ENCODE measurements at places on chromosomes 11 and 22.

- DNase-seq = no peak
Measured at GRCh38 chr11:62577046-62577714, 3.5 kb upstream of the EEF1G start.

DNA sequence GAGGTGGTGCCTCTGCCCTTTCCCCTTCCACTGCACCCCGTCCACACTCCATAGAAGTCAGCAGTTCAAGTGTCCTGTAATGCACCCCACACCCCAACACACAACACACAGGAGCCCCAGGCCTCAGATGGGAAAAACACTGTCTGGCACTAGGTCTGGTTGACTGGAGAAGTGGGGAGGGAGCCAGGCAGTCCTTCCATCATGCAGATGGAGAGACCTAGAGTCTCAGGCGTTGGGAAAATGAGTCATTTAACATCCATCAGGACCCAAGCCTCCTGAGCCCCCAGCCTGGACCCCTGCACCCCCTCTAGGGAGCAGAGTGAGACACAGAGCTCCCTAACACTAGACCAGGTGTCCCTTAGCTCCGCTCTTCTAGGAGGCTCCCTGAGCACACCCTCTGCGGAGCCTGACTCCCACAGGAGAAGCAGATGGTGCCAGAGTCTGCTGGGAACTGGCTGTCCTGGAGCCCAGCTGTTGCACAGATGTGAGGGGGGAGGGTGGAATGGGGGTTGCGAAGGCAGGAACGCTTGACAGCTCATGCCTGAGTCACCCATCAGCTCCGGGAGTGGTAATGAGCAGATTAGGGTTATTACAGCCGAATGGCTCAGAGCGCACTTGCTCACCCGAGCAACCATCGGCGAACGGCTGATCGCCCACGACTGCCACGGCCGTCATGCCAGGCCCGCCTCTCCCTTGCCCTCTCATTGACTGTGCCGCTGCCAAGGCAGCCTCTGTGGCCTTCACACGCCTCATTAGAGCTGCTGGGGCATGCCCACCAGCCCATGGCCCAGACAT lies 22.1 kb upstream of the SYT7 start:
- no peak for DNase-seq

DNA sequence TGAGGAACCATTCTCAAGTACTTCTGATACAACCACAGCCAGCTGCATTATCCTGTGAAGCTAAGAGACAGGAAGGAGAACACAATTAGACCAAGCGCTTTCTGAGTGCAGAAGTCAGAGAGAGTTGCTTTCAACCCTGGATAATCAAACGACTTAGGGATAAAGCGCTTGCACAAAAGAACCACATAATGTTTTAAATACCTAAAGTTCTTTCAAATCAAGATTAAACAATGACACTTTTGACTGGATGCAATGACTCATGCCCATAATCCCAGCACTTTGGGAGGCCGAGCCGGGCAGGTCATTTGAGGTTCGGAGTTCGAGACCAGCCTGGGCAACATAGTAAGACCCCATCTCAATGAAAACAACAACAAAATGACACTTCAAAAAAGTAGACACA lies 145.1 kb downstream of the SWAP70 start:
- no peak for DNase-seq

DNA sequence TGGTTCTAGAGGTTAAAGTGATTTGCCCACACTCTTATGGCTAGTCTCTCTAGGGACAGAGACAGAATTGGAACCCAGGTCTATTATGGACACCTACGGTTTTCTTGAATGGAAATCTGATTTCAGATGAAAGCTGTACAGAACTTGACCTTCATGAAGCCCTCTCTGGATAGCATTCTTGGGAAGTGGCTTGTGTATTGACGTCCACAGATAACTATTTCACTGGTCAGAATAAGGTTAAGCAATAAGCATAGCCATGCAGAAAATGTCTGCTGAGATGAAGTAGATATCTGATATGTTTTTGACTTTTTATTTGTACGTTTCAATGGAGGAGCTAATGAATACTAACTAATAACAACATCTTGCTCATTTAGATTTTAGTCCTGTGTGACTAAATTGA lies 1.1 kb downstream of the TLCD5 start:
- no peak for DNase-seq

- DNase-seq = no peak
Measured at GRCh38 chr11:28679795-28680468, 571.7 kb downstream of the METTL15 start.

- no peak for DNase-seq
Measured at GRCh38 chr11:15660496-15660895, 545.8 kb downstream of the INSC start.

DNA sequence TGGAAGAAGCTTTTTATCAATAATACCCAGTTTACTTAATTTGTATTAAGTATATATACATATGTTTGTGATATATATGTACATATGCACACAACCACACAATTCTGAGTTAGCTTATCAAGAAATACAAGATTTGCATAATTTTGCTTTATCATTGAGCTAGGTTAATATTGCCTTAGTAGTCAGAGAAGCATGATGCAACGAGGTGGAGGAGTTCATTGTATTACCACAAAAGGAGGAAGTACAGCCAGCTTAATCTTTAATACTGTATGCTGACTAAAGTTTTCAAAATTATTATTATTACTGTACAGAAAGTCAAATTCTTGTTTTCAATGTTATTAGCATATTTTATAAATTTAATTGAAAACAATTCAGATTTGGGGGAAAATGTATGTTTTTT lies 278.4 kb upstream of the PDGFD start:
- DNase-seq = no peak

Measured in activated T-helper 1 cell treated with anti-CD3 and anti-CD28 coated beads, Interleukin-2, amount 50 U/mL, for 16 hours (primary cell).